ENCODE measurements at places on chromosomes 7 and 10.
A peak's percentile ranks its signal among the peaks of the same experiment; 100 is the strongest.

GRCh38 chr7:64863021-64863420, 40.1 kb upstream of the ZNF273 start:
- DNase-seq, result no peak

DNA sequence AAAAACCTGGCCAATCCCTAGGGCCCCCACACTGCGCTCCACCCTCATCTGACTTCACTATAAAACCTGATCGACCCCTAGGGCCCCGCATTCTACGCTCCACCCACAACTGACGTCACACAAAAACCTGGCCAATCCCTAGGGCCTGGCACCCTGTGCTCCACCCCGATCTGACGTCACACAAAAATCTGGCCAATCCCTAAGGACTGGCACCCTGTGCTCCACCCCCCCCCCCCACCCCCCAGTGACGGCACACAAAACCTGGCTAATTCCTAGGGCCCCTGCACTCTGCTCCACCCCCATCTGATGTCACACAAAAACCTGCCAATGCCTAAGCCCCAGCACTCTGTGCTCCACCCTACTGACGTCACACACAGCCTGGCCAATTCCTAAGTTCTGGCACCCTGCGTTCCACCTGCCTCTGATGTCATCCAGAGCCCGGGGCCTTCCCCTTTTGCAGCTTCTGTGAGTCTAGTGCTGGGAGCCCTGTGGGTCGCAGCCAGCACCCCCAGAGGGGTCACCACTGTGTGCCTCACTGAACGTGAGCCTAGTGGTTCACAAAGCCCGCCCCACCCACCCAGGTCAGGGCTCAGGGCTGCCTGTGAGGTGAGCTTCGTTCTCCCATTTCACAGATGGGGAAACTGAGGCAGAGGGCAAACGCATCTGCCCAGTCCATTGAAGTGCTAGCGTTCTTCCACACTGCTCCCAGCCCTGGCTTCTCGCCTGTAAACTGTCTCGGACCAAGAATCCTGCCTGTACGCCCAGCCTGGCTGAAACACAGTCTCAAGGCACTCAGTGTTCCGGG, 40.6 kb downstream of the MICALL2 start:
- peak; percentile 21 for DNase-seq

DNA sequence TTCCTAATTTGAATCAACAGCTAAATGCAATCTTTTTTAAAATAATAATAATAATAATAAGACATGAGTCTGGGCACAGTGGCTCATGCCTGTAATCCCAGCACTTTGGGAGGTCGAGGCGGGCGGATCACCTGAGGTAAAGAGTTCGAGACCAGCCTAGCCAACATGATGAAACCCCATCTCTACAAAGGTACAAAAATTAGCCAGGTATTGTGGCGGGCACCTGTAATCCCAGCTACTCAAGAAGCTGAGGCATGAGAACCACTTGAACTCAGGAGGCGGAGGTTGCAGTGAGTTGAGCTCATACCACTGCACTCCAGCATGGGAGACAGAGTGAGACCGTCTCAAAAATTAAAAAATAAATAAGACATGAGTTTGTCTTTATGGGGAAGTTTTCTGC, 3.9 kb downstream of the DIP2C start:
- DNase-seq, result no peak

GRCh38 chr7:1192171-1192676, 32.2 kb upstream of the ZFAND2A start:
- peak; percentile 93 for DNase-seq

DNA sequence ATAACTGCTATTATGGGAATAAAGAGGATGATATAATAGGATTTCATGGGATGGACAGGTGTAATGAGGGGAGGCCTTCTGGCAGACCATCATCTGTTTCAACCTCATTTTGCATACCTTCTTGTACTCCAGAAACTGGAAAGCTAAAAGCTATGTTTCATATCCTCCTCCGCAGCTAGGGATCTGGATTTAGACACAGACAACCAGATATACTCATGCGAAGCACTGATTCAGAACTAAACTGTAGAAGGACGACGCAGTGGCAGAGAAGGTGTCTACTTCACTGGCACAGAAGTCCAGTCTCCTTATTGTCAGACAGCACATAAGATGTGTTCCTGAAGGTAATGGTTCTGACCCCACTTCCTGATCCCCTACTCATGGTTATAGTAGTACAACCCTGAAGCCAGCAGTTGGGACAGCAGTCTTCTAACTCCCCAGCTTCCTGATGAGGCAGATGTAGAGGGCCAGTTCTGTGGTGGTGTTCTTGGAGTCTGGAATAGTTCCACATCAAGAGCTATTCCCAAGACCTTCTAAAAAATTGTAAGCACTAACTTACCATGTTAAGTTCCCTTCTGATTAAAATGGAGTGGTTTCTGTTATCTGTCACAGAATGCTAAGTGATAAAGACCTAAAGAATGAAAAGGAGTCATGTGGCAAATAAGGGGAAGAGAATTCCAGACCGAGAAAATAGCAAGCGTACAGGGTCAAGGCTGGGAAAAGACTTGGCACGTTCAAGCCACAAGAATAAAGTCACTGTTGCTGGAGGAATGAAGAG, 550.3 kb downstream of the GRM8 start:
- no peak for DNase-seq

DNA sequence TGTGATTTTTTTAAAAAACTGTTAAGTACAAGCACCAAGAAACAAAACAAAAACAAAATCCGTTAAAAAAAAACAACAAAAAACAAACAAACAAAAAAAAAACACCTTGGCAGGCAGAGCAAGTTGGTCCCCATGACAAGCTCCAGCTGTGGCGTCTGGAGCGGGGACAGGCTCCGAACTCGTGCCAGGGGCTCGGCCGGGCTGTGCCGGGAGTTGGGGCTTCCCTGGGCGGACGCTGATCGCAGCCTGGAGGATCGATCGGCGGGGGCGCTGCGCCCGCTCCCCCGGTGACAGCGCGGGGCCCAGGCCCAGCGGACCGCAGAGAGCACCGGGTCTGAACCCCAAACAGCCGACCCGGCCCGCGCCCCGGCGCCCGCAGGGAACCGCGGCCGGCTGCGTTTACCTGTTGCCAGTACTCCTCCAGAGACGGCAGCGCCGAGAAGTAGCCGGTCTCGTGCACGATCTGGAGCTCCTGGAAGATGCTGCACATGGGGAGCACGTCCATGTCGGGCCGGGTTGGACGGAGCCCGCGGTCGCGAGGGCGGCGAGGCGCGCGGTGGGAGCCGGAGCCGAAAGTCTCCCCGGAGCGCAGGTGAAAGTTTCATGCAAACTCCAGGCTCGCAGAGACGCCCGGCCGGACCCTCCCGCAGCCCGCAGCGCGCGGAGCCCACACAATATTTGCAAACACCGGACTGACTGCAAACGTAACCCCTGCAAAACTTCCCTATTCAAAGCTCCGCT, at the start of gene KLF6:
KLF6 (minus strand) TSS at position 700 of the 741 bp plus-strand sequence; CDS start at position 505, 195 bp downstream.
- no peak for DNase-seq

DNA sequence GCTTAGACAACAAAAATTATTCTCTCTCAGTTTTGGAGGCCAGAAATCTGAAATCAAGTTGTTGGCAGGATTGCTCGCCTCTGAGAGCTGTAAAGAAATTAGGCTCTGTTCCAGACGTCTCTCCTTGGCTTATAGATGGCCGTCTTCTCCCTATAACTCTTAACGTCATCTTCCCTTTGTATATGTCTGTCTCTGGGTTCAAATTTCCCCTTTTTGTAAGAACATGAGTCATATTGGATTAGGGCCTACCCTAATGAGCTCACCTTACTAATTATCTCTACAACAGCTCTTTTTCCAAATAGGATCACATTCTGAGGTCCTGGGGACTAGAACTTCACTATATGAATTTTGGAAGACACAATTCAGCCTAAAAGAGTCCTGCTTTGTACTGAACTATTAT, 22.4 kb downstream of the GALNTL5 start:
- DNase-seq, result no peak

GRCh38 chr7:11403781-11404180, 428.2 kb downstream of the THSD7A start:
- no peak for DNase-seq

DNA sequence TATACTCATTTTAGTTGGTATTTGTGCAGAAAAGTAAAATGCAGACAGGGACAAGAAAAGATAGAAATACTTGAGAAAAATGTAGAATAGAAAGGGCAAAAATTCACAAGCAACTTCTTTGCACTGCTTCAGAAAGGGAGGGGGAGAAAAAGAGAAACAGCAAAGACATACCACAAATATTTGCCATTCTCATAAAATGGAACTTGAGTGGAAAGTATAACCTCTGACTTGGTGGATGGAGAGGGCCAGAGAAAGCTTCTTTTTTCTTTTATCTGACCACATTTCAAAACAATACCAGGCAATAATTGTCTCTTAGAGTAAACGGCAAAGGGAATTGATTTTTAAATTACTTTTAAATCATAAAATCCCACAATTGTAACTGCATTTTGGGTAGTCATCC, 35.8 kb upstream of the TRUB1 start:
- peak; percentile 66 for DNase-seq

- DNase-seq, result no peak
Observed at GRCh38 chr7:141700848-141701371, 1.1 kb downstream of the DENND11 start.

DNA sequence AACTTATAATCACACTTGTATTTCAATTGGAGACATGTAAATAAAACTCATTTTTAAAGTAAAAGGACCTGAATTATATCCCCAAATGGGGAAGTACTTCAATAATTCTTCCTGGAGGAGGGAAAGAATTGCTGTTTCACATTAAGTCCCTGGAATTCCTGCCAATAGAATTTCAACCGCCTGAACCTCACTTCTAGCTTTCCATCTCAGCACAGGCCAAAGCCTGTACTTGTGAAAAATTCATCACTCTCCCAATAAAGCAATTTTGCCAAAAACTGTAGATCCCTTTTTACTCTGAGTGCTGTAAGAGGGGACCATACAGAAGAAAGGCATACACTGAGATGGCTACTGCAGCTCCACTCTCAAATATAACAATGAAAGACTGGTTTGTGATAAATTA, 54.8 kb downstream of the CADPS2 start:
- no peak for DNase-seq

GRCh38 chr10:11548768-11549099, 62.7 kb downstream of the USP6NL start:
- DNase-seq, result no peak

DNA sequence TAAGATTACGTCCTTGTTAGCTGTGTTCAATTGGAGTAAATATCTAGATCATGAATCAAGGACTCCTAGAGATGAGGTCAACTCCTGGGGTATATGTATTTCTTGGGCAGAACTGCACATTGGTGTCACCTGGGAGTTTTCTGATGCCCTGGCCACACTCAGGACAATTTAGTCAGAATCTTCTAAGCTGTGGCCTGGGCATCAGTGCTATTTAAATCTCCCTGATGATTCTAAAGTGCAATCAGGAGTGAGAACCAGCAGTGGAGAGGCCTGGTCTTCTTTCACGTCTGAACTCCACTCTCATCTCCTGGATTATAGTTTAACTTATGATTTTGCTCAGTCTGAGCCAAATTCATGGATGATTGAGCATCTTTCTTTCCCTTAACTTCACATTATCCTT, 218.0 kb downstream of the BMPER start:
- DNase-seq, result no peak

- no peak for DNase-seq
Observed at GRCh38 chr7:72042855-72043254, 369.3 kb downstream of the CALN1 start.

DNA sequence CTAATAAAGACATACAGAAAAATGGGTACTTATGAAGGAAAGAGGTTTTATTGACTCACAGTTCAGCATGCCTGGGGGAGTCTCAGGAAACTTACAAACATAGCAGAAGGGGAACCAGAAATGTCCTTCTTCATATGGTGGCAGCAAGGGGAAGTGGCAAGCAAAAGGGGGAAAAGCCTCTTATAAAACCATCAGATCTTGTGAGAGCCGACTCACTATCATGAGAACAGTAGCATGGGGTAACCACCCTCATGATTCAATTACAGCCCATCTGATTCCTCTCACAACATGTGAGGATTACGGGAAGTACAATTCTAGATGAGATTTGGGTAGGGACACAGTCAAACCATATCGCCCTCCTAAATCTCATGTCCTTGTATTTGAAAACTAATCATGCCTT, 1305.4 kb upstream of the SORCS1 start:
- DNase-seq, result no peak

DNA sequence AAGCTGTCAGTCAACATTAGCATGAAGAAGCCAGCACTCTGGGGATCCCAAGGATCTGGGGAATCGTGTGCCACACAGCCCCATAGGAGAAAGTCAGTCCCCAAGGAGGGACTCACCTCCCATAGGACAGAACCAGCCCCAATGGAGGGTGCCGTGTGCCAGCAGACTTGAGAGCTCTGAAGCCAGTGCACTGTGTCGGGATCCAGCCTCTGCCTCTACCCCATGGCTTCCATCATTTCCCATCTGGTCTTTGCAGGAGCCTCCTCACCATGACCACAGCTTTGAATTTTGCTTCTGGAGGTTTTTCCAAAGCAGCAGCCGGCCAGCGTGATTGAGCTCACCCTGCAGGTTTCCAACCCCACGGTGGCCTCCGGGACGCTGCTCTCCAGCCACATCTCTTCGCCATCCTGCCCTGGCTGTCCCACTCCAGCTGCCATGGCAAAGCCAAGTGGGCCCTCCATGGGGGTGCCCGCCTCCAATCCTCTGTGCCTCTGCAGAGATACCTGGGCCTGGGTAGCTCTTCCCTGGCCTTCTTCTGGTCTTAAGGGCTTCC, 171.8 kb upstream of the SHH start:
- DNase-seq, result no peak

DNA sequence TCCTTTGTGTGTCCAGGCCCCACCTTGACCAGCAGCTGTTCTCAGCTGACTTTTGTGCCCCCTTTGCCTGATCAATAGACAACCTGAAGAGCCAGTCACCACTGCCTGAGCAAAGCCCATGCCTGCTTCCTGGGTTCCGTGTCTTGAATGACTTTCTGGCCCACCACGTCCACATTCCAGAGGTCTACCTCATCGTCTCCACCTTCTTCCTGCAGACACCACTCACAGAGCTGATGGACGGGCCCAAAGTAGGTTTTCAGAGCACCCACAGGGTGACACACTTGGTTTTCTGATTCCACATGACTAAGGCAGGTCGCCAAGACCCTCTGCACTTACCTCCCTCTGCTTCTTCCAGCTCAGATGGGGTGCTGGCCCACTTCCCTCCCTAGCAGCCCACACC, 126.8 kb downstream of the WDFY4 start:
- peak; percentile 39 for DNase-seq

GRCh38 chr10:125015356-125015944, 73.5 kb downstream of the ZRANB1 start:
- DNase-seq, result no peak

DNA sequence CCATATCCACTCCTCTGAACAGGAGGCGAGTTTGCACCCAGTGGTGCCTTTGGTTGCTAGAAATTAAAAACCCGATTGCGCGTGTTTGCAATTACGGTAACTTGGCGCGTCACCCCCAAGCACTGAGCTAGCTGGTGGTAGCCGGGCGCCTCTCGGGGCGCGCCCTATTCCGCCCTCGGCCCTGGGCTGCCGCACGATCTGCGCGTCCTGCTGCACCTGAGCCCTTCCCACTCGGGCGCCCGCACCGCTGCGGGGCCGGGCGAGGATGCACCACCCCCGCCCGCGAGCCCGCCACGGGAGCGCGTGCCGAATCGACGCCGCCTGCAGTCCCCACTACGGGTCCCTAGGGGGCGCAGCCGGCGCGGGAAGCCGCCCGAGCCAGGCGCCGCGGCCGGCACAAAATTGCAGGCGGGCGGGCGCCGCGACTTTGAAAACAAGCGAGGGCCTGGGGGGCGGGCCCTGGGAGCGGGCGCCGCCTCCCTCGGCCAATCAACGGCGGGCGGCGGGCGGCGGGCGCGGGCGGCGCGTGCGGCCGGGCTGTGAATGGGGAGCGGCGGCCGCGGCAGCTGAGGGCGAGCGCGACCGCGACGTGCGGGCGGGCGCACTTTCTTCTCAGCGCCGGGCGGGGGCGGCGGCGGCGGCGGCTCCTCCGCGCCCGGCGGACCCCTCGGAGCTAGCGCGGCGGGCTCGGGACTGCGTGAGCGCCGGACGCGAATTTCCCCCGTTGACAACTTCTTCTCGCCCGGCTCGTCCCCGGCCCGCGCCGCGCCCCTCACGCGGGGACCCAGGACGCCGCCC, at the start of gene SDK1:
SDK1 (plus strand) TSS at position 602 of the 798 bp plus-strand sequence. CDS start 335 bp downstream, outside the sequence.
- DNase-seq, result peak; percentile 93
